Endothelial cell of umbilical vein (primary cell): ENCODE measurements at places on chromosomes 7 and 10. TPM values are rescaled to one million over a fixed set of nuclear protein-coding genes. Genes with fewer than 3 reads are reported as not detected.

PIP gene
- not detected in 2 replicates for total RNA-seq

LIPN gene
- not detected in 2 replicates for total RNA-seq

ADCY1 gene
- total RNA-seq, result 0.53 and 1.6 TPM in 2 replicates

GBX1 gene
- total RNA-seq, result not detected in 2 replicates

SND1 gene
- total RNA-seq, result 234 and 249 TPM in 2 replicates

C10orf95 gene
- not detected in 2 replicates for total RNA-seq

IFIT1B gene
- not detected in 2 replicates for total RNA-seq

TAS2R41 gene
- total RNA-seq, result not detected in 2 replicates

PHKG1 gene
- 0.72 and 1.00 TPM in 2 replicates for total RNA-seq

AS3MT gene
- 0.95 TPM in 1 of 2 replicates, not detected in the other for total RNA-seq

CH25H gene
- total RNA-seq, result 0.32 TPM in 1 of 2 replicates, not detected in the other

TMEM270 gene
- total RNA-seq, result not detected in 2 replicates

DKK1 gene
- total RNA-seq, result 184 and 200 TPM in 2 replicates

RSPH10B2 gene
- not detected in 2 replicates for total RNA-seq

CARD11 gene
- 32.0 and 41.8 TPM in 2 replicates for total RNA-seq

DRGX gene
- not detected in 2 replicates for total RNA-seq

ACBD7 gene
- total RNA-seq, result 1.7 and 2.8 TPM in 2 replicates

LRIT1 gene
- total RNA-seq, result not detected in 2 replicates

SORCS3 gene
- total RNA-seq, result not detected in 2 replicates

LBX1 gene
- not detected in 2 replicates for total RNA-seq

SRI gene
- 191 and 204 TPM in 2 replicates for total RNA-seq

KLHL7 gene
- 29.0 and 32.1 TPM in 2 replicates for total RNA-seq

NPTX2 gene
- total RNA-seq, result 0.42 and 0.53 TPM in 2 replicates

AZGP1 gene
- not detected in 2 replicates for total RNA-seq

EN2 gene
- not detected in 2 replicates for total RNA-seq

UMAD1 gene
- 6.1 and 6.6 TPM in 2 replicates for total RNA-seq

LCOR gene
- 32.9 and 39.0 TPM in 2 replicates for total RNA-seq

ARHGAP12 gene
- total RNA-seq, result 19.2 and 19.3 TPM in 2 replicates

ZDHHC6 gene
- total RNA-seq, result 41.9 and 42.1 TPM in 2 replicates

CDC14C gene
- not detected in 2 replicates for total RNA-seq

COL28A1 gene
- total RNA-seq, result not detected in 2 replicates

CXCL12 gene
- 0.88 and 1.4 TPM in 2 replicates for total RNA-seq

PSAP gene
- total RNA-seq, result 623 and 644 TPM in 2 replicates

PPA1 gene
- 115 and 140 TPM in 2 replicates for total RNA-seq

PLAU gene
- total RNA-seq, result 32.5 and 34.9 TPM in 2 replicates

CFTR gene
- not detected in 2 replicates for total RNA-seq

CAMK2B gene
- total RNA-seq, result 1.4 and 1.6 TPM in 2 replicates

RPEL1 gene
- total RNA-seq, result not detected in 2 replicates

ZNF804B gene
- total RNA-seq, result not detected in 2 replicates

FZD1 gene
- total RNA-seq, result 3.2 and 3.4 TPM in 2 replicates
